Activated CD8-positive, alpha-beta memory T cell treated with anti-CD3 and anti-CD28 coated beads, Interleukin-2, amount 10 ng/mL, durations not matched to agents 7 days and 5 days (primary cell): ENCODE measurements at places on chromosomes 3 and 15.
A peak's percentile ranks its signal among the peaks of the same experiment; 100 is the strongest.

DNA sequence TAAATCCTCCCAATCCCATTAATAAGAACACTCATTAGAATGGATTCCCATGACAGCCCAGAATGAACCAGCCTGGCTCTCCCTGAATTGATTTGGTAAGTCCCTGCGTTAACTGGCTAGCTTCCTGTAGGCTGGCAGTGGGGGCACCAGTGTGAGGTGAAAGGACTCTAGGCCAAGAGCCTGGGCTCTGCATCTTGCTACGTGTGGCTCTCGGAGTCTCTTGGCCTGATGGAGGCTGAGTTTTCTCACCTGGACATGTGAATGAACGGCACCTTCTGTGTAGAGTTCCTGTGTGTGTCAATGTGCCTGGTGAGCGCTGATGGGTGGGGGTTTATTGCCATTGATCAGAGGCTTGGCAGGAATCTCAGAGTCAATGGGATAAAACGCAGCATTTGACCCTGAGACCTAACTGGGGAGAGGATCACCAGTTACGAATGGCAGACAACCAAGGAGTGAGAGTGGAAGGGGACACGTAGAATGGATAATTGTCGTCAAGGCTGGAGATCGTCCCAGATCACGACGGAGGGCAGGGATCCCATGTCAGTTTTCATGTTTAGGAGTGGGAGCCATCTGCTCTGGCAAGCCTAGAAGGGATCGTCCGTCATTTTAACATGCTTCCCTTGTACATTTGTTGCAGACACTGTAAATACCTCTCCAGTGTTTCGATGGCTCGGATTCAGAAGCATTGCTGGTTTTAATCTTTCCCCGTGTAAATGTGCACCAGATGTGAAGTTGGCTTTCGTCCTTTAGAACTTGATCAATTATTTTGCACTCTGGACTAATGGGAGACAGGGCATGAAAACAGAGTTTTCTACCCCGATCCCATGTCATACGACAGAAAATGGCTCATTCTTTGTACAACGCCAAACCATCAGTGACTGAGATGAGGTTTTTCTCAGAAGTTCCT is 9.0 kb upstream of the KLF13 start:
- no peak for DNase-seq

DNA sequence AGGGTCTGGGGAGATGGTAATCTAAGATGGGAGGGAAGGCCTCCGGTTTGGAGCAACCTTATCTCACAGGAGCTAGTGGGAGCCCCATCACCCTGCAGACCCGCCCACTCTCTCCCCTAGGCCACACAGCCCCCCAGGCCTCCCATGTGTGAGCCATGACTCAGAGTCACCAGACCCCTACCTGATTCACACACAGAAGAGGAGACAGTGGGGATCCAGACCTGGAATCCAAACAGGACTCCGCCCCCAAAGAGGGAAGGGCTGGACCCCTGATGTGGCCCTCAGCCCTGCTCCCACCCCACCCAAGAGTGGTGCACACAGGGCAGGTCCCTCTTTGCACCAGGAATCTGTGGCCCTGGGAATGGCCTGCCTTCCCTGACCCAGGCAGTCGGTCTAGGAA is 97.4 kb downstream of the ADCY5 start:
- DNase-seq: no peak

- no peak for DNase-seq
Measured at GRCh38 chr3:177641206-177641605, 443.9 kb upstream of the TBL1XR1 start.

DNA sequence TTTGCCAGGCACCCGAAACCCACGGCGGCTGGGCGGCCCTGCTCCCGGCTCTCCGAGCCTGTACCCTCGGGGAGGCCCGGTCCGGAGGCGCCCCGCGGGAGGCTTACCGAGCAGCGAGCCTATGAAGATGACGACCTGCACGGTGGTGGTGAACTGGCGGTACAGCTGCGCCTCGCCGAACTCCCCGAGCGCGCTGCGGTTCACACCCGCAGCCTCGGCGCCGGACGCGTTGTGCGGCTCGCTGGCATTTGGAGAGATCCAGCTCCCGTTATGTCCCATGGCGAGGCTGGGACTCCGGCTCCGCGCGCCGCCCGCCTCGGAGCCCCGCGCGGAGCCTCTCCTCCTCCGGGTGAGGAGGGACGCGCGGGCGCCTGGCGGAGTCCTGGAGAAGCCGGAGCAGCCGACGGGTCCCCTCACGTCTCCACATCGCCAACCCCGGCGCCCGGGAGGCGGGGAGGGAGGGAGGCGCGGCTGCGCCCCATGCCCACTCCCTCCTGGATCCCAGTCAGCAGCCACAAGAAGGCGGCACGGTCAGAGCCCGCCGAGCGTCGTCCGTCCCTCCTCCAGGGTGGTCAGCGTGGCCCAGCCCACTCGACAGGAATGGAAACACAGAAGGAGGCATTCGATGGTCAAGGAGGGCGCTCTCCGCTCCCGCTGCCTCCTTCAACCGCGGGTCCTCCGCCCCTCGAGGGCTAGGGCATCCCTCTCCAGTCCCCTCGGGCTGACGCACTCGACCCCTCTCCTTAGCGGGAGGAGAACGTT is at the start of gene GPR176:
Gene GPR176 (minus strand): TSS at position 519 of the 762 bp plus-strand sequence. CDS start 240 bp downstream, at position 279.
- peak; percentile 44 for DNase-seq

DNA sequence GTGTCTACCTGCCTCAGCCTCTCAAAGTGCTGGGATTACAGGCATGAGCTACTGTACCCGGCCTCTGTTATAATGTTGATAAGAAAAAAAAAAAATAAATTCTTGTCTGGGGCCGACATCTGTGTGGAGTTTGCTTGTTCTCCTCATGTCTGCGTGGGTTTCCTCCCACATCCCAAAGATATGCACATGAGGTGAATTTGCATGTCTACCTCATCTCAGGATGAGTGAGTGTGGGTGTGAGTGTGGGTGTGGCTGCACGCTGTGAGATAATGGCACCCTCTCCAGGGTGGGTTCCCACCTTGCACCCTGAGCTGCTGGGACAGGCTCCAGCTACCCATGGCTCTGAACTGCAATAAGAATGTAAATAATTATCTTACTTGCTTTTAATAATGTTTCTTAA is 25.9 kb upstream of the UACA start:
- DNase-seq: no peak

- DNase-seq: no peak
Measured at GRCh38 chr3:120780977-120781376, 38.4 kb downstream of the GTF2E1 start.

DNA sequence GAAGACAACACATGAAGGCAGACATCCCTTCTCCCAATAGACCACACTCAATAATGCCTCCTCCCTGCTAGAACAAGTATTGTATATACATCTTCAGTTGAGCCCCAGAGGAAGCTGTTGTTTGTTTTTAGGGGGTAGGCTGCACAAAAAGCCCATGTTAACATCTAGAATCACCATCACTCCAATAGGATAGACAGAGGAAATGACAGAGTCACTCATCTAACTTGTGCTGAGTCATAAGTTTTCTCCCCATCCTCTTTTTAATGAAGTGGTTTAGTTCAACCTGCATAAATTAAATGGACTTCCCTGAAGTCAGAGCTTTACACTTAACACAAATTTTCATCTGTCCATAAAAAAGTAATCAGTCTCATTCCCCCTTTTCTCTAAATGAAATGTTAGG is 122.9 kb upstream of the SPATA12 start:
- no peak for DNase-seq

- DNase-seq: no peak
Measured at GRCh38 chr15:37891766-37892368, 42.6 kb upstream of the TMCO5A start.

DNA sequence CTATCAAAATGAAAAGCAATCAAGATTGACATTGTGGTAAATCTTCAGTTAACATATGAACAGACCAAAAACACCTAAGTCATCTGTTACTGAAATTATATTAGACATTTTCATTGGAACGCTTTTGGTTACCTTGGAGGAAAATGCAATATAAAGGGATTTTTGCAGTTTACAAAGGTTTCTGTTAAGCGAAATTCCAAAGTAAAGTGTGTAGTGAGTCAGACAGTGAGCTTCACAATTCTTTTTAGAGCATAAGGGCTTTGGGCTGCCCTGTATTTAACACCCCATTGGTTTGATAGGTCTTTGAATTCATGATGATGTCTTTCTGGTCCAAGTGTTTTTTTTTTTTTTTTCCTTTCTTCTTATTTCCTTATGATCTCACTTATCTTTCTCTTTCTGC is 462.8 kb downstream of the EDEM1 start:
- no peak for DNase-seq

DNA sequence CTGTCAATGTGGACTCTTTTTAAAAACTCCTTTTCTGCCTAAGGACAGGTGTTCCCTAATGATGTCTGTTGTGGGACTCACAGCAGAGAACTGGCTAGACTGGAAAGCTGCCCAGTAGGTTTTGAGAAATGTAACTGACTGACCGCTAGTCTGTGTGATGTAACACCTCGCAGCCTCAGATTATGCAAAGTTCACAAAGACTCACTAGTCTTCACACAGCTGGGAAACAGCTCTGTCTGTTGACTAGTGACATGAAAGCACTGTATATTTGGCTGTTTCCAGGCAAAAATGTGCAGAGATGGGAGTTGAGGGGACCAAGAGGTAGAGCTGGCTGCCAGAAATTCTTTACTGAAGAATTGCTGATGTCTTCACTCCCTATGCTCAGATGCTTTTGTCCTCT is 10.3 kb downstream of the PDZRN3 start:
- DNase-seq: no peak

DNA sequence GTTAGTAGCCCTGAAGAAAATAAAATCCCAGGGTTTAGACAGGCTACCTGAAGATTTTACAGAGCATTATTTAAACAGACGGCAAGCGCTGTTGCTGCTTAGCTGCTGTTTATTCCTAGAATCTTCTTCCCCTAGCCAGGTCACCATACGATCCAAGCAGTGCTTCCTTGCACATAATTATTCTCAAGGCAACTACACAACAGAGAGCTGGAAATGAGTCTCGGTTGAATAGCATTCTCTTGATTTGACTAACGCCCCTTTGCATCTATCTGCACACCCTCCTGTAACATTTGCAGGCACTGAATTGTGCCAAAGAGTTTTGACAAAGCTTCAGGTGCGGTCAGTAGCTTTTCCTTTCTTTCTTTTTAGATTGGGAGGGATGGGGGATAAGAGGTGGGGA is 564.4 kb downstream of the TBL1XR1 start:
- DNase-seq: no peak

DNA sequence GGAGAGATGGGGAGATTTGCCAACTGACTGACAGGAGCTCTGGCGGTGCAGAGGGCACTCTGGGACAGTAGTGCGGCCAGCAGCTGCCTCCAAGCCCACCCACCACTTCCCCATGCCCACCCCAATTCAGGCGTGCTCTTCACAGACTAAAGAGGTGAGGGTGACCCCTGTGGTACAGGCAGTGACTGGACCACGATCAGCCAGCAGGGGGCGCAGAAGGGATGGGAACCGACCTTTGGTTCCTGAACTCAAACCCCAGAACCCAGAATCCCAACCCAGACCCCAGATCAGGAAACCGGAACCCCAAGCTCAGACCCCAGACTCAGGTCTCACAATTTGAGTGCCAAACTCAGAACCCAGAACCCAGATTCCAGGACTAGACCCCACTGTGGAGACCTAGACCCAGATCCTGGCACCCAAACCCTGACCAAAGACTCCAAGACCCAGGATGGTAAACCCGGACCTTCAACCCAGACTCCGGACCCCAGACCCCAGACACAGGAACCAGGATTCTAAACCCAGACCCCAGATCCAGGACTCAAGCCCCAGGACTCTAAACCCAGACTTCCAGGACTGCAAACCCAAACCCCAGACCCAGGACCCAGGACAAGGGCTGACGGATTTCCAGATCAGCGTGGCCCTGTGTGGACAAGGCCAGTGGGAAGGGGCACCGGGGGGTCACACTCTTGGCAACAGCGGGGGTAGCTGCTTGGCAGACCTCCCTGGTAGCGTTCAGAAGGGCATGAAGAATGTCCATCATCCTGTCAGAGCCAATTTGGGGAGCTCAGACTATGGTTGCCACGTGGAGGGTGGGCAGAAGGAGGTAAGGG is 3.7 kb upstream of the MYL3 start:
- peak; percentile 81 for DNase-seq

- DNase-seq: peak; percentile 37
Measured at GRCh38 chr15:68299436-68299835, 21.9 kb downstream of the FEM1B start.

DNA sequence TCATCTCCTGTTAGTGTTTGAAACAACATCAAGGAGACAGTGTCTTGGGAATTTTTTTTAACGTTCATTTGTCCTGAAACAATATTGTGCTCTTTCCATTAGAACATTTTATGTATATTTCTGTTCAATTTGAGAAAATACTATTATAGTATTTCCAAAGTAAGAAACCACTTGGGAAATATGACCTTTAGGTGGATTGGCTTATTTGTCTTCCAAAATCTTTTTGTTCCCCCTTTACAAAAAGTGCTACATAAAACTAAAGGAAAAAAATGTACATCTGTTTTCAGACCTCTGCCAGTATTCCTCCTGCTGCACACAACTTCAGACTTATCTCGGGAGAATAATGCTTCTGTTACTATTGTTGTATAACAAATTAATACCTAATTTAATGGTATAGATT is 165.9 kb upstream of the AGTR1 start:
- DNase-seq: no peak

GRCh38 chr3:103752986-103753385 is 1318.2 kb downstream of the ZPLD1 start:
- DNase-seq: no peak

DNA sequence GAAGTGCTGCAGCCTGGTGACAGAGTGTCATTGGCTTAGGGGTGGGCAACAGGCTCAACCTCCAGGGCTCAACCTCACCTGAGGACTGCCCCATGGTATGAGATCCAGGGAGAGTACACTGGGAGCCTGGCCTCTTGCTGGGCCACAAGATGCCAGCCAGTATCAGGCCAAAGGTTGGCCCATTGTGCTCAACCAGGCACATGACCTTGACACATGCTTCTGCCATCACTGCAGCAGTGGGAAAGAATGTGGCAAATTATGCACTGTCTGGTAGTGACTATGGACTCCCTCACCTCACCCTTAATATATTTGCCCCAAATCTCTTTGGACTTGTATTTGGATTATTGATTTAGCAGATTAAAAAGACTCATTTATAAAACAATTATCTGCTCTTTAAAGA is 233.9 kb upstream of the GOLGA6L4 start:
- DNase-seq: no peak

DNA sequence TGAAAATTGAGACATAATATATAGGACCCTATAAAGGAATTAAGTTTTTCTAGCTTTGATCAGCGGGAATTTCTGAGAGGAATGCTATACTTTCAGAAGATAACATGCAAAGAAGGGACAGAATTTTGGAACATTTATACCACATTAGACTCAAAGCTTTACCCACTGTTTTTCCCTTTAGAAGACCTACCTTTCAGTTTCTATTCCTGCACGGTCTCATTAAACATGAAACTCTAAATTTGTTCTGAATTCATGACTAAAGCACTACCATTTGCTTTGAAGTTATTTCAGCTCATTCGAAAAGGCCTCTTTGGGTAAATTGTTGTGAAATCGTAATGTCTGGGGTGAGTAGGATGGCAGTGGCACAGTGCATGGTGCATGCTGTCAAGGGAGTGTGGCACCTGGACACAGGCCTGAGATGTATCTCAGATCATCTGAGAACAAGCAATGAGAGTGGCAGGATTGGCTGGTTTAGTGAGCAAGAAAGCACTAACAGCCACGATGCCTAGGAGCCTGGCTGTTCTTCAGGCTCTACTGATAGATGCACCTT is 42.5 kb downstream of the CHCHD4 start:
- DNase-seq: no peak
